Activated CD8-positive, alpha-beta memory T cell treated with anti-CD3 and anti-CD28 coated beads for 1 hour (primary cell): ENCODE measurements at places on chromosomes 5 and 9.

DNA sequence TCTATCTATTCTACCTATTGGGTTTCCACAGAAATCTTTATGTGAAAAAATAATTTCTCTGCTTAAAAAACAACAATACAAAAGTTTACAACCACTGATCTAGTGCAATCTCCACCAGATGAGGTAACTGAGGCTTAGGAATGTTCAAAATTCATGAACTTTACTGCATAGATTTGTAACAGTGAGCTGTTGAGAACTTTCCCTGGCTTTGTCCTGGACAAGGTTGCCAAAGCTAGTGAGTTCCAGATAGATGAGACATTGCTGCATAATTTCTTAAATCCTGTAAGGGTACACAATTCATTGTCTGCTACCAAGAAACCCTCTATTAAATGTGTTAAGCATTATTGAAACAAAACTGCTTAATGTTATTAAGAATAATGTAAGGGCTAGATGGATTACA lies 102.7 kb downstream of the OSMR start:
- no peak for DNase-seq

GRCh38 chr5:140042643-140043507 lies at the start of gene NRG2:
Gene NRG2 (minus strand): TSS chr5:140043299.
- peak; percentile 25 for DNase-seq

DNA sequence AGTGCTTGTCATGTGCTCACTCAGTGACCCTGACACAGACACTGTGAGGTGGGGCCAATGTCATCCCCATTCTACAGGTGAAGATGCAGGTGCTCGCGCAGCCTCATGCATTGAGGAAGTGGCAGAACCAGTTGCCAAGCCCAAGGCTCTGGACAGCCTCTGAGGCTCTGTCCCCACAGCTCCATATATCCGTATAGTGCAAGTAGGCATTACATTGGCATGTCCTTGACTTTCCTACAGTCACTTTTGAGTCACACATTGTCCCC lies 58.8 kb upstream of the ANGPTL2 start:
- no peak for DNase-seq

GRCh38 chr9:79719021-79719420 lies 147.3 kb downstream of the TLE4 start:
- no peak for DNase-seq

GRCh38 chr9:34983209-34983608 lies 6.3 kb upstream of the DNAJB5 start:
- DNase-seq = no peak

DNA sequence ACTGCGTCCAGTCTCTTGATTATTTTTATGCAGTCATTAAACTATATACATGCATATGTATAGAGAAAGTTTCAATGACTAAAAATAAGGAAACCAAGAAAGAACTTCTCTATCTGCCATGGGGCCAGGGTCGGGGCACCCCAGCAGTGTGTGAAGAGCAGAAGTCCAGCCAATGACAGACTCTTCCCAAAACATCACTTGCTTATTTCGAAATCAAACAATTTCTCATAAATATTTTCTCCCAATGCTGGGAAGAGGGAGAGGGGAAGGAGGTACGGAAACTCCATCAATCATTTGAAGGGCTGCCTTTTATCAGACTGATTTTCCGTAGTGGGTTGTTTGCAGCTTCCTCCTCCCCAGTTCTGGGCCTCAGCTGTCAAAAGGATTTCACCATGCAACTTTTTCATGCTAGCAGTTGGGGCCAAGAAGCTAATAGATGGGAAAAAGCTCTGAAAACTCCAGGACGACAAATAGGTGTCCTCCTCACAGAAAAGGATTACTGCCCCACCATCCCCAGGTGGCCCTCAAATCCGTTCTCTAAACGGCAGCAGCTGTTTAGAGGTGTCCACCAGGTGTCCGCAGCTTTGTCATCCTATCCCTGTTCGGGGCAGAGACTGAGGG lies 617 bp upstream of the FPGS start:
- no peak for DNase-seq

DNA sequence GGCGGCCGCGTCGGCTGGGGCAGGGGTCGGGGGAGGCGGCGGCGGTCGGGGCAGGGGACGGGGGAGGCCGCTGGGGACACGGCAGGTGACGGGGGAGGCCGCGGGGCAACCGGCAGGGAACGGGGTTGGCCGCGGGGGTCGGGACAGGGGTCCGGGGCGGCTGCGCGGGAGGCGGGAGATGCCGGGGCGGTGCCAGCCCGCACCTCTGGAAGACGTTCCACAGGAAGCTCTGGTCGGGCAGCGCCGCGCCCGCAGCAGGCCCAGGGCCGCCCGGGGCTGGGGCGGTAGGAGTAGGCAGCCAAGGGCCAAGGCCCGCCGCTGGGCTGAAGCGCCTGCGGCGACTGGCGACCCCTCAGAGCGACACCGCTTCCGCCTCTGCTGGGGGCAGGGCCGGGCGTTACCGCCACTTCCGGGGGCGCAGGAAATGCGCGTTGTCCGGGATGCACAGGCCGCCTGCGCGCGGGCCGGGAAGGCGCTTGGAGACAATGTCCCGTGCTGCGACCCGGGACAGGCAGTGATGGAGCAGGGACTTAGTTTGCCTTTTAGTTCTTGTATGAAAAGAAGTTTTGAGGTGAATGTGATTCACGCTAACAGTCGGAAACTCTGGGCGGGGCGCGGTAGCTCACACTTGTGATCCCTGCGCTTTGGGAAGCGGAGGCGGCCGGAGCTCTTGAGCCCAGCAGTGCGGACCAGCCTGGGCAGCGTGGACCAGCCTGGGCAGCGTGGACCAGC lies 110.0 kb upstream of the LPCAT1 start:
- no peak for DNase-seq

GRCh38 chr5:139976703-139977102 lies 66.4 kb downstream of the NRG2 start:
- DNase-seq = no peak

DNA sequence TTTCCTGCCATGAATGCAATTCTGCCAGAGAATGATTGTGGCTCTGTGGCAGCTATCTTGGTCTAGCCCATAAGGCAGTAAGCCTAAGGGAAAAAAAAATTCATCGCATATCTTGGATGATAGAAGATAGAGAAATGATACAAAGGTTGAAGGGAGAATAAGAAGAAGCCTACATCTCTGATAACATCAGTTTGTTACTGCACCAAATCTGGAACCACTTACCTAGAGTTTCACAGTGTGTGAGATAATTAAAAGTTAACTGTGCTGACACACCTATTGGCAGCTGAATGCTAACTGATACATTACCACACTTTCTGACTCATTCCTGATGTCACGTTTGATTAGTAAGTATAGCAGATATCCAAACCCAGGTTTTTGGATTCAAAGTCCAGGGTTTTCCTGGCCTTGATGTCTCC lies 91.6 kb upstream of the TAF11L2 start:
- DNase-seq = no peak

DNA sequence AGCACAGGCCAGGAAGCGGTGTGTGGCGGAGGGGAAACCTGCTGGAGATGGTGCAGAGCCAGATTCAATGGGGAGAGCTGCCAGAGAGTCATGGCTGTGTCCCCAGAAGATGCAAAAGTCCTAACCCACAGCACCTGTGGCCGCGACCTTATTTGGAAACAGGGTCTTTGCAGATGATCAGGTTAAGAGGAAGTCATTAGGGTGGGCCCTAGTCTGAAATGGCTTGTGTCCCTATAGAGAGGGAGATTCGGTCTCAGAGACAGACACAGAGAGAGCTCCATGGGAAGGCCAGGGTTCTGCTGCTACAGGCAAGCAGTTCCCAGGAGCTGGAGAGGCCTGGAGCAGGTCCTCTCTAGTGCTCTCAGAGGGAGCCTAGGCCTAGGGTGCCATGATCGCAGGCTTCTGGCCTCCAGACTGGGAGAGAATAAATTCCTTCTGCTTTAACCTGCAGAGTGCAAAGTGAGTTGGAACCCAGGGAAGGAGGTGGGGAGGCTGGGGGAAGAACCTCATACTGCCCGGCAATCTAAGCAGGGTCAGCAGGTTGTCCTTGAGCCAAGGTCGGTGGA lies 1.9 kb upstream of the LPCAT1 start:
- DNase-seq = no peak
